ENCODE measurements at places on chromosomes 3 and 15.

DNA sequence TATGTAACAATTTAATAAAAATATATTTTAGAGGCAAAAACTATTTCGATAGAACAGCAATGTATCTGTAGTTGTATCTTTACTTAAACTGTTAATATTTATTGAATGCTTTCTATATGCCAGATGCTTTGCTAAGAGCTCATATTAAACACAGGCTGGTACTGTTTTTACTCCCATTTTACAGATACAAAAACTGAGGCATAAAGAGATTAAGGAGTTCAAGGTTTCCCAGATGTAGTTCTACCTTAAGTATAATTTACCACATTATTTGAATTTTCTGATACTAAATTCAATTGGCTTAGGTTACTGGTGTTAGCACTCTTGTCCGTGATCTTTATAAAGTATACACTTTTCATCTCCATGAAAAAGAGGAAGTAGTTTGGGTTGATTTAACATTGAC is 149.8 kb downstream of the ROBO2 start:
- DNase-seq, result no peak

DNA sequence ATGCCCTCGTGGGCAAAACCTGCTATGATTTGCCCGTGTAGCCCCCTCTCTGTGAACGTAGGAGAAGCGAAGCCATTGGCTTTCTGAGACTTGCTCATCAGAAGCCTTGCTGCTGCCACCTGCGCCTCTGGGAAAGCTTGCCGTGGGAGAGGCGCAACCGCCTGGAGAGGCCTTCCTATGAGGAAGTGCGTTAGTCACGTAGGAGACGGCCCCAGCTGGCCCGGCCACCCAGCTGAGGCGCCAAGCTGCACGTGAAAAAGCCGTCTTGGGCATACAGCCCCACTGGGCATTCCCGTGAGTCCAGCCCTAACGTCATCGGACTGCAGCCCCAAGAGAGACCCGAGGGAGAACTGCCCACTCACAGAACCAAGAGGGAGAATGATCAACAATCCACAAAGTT is 49.1 kb upstream of the TJP1 start:
- DNase-seq, result no peak

DNA sequence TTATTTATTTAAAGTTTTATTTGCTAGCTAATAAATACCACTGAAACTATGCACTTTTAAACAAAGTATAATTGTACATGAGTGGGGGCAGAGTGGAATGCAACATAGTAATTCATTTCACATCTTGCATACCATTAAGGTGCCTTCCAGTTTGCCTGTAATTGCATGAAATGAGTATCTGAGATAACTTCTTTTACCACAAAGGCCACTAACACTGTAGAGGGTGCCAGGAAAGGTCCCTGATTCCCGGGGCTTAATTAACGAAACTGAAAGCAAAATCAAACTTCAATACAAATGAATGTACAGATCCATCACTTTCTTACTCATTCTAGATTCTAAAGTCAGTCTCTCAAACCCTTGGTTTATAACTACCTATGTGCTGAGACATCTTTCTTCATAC is 2.1 kb downstream of the CD47 start:
- DNase-seq, result no peak

- no peak for DNase-seq
Measured at GRCh38 chr3:77102951-77103769, 63.3 kb downstream of the ROBO2 start.

DNA sequence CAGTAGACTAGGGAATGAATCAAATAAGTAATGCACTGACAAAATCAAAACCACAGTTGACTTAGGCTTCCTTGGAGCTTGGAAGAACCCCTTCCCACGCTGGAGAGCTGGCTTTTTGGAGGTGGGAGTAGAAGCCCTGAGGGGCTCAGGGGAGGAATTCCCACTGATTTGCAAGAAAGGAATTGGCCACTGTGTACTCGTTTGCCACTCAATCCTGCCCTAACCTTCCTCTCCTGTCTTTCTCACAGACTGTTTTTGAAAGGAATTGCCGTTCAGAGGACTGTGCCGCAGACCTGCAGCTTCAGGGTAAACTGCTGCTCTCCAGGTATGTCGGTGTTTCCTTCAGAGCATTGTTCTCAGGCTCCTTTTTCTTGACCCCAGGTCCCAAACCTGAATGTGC is 208.2 kb upstream of the CTDSPL start:
- no peak for DNase-seq

DNA sequence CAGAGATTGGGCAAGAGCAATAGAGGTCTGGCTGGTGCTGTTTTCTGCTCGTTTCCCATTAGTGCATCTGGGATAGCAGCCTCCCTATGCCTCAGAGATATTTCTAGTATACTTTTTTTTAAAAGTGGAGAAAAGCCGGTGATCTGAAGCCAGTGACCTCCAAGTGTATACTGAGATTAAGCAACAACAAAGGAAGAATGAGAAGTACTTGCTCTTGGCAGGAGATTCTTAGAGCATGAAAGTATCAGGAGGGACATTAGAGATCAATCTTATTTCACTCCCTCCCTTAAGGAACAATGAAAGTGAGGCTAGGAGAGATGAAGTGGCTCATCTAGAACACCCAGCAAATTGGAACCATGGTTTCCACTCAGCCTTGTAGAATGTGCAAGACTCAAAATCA is 423.3 kb downstream of the SOX2 start:
- no peak for DNase-seq

GRCh38 chr15:50328116-50328515 is 26.9 kb downstream of the GABPB1 start:
- no peak for DNase-seq

GRCh38 chr3:126723801-126724200 is 19.8 kb downstream of the CHCHD6 start:
- no peak for DNase-seq

GRCh38 chr3:147702509-147702908 is 293.3 kb downstream of the ZIC1 start:
- DNase-seq, result no peak

DNA sequence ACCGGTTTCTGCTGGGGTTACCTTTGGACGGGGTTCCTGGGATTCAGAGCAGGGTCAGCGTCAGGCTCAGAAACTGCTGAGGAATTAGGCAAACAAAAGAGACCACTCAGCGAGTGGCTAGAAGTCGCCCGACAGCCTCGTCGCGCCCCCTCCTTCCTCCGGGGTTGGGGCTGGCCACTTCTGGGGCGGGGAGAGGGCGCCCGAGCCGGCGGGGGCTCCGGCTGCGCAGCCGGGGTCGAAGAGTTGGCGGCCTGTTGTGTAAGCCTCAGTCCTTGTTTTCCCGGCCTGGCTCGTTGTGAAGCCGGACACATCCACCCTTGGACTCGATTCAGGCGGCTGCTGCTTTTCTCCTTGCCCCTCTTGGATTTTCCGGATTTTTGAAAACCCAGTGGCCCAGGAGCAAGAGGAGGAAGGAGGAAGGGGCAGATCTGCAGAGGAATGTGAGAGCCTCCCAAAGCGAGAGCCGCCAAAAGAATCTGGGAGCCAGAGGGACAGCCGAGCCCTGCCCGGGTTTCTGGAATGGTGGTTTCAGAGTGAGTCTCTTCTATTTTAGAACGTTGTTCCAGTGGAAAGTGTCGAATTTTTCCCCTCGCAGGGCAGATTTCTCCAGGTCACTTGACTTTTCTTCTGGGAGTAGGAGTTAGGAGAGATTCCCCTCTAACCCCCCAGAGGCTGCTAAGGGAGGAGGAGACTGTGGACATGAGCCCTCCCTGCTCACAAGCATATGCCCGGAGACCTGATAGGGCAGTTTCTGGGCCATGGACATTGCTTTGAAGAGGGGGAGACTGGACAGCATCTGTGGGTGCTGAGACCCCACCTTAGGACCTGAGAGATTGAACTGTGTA is 666 bp downstream of the SNX33 start:
- no peak for DNase-seq

DNA sequence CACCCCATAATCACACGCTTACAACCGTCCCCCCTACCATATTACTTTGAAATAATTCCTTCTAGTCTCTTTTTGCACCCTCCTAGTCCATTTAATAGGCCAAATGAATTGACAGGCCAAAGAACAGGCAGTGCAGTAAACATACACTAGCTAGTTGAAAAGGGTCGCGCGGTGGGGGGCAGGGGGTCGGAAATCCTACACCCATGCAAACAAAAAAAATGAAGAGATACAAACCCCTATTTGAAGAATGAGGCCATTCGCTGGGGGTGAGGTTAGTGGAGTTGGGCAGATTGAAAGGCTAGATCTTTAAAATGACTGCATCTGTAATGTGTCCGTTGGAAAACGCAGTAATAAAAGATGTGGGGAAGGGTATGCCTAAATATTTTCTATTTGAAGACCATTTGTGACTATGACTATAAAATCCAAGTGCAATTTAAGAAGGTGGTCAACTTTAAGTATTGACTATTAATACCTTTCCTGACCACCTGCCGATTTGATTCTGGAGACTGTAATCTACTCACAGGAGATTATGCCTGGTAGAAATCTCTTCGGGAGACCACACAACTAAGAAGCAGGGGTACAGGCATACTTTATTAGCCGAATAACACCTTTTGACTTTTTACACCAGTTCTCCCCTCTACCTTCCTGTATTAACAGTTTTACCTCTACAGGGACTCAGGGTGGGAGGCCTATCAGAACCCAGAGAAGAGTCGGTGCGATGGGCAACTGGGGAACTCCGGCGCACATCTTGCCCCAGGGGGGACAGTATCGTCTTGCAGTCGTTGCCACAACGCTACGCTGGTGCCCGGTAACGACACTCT is 762 bp upstream of the ARL6 start:
- no peak for DNase-seq

- no peak for DNase-seq
Measured at GRCh38 chr3:132220986-132221385, 96.2 kb upstream of the ACP3 start.

DNA sequence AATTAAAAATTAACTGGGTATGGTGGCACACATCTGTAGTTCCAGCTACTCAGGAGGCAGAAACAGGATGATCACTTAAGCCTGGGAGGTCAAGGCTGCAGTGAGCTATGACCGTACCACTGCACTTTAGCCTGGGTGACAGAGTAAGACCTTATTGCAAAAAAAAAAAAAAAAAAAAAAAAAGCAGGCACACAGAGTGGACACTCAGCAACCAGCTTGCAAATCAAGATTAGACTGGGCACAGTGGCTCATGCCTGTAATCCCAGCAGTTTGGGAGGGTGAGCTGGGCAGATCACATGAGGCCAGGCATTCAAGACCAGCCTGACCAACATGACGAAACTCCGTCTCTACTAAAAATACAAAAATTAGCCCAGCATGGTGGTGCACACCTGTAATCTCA is 5.4 kb downstream of the CLN6 start:
- DNase-seq, result no peak
